ENCODE measurements at places on chromosomes 1 and 21.
A peak's percentile ranks its signal among the peaks of the same experiment; 100 is the strongest.

DNA sequence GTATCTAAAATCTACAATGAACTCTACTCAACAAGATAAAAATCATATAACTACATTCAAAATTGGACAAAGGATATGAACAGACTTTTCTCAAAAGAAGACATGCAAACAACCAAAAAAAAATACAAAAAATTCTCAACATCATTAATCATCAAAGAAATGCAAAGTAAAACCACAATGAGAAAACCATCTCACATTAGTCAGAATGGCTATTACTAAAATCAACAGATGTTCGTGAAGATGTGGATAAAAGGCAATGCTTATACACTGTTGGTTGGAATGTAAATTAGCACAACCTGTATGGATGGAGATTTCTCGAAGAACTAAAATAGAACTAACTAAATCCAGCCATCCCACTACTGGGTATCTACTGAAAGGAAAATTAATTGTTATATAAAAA, 1080.8 kb downstream of the AMY1C start:
- no peak for DNase-seq

GRCh38 chr1:37549341-37549740, 4.8 kb downstream of the SNIP1 start:
- DNase-seq = no peak

DNA sequence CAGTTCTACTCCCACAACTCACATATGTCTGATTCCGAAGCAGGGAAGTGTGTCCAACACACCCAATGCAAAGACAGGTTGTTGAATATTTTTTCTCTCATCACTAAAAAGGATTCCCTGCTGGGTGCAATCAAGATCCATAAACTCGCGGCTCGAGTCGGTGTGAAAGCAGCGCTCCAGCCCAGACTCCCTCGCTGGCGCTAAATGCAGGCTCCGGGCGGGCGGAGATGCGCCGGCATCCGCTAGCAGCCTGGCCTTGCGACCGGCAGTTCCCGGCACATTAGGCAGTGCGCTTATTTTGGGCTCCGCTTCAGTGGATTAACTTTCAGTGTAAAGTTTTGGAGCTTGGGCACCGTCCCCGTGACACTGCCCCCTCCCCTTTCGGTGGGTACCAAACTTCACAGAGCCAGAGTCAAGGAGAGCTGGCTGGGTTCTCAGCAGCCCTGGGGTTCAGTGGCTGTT, 87.7 kb upstream of the POU3F1 start:
- no peak for DNase-seq

DNA sequence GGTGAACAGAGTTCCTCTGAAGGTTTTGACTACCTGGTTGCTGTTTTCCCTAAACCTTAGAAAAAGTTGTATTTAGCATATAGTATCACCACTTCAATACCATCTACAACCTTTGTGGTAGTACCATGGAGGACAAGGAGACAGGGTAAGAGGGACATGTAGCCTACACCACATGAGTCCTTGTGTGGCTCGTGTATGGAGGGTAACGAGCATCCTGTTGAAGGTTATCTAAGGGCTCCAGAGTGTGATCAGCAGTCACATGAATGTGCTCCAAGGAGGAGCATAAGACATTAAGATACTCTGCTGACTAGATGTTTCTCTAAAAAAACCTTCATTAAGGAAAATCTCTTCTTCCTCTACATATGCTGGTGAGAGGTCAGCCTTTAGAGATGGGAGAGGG, 67.3 kb downstream of the VCAM1 start:
- no peak for DNase-seq

- DNase-seq = no peak
Observed at GRCh38 chr1:233015965-233016364, 65.6 kb downstream of the NTPCR start.

- no peak for DNase-seq
Observed at GRCh38 chr21:42149656-42150473, 69.1 kb upstream of the ABCG1 start.

- DNase-seq = no peak
Observed at GRCh38 chr1:157110003-157110402, 10.4 kb upstream of the ETV3L start.

DNA sequence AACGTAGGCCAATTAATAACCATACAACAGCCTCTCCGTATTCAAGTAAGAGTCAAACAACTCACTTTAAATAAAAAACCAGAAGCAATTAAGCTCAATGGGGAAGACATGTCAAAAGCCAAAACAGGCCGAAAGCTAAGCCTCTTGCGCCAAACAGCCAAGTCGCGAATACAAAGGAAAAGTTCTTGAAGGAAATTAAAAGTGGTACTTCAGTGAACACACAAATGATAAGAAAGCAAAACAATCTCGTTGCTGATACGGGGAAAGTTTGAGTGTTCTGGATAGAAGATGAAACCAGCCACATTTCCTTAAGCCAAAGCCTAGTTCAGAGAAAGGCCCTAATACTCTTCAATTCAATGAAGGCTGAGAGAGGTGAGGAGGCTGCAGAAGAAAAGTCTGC, 53.4 kb downstream of the SIPA1L2 start:
- DNase-seq = no peak

DNA sequence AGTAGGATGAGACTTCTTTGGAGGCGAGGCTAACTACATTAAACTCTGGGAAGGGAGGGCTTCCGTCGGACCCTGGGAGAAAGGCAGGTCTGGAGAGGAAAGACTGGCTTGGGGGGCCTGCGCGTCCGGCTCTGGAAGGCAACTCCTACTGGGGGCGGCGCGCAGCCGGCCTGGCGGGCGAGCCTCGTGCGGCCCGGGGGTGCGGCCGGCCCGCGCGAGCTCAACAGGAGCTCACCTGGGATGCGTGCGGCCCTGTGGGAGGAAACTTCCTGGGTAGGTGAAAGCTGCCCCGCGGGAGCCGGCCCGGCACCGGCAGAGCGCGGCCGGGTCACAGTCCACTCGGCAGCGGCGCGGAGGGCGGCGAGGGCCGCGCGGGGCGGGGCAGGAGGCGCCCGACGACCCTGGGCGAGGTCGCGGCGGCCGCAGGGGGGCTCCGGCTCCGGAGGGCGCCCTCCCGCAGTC, 449 bp downstream of the EPS15 start:
- DNase-seq = peak; percentile 70

GRCh38 chr1:175944591-175944990, 201.2 kb upstream of the TNR start:
- DNase-seq = no peak

DNA sequence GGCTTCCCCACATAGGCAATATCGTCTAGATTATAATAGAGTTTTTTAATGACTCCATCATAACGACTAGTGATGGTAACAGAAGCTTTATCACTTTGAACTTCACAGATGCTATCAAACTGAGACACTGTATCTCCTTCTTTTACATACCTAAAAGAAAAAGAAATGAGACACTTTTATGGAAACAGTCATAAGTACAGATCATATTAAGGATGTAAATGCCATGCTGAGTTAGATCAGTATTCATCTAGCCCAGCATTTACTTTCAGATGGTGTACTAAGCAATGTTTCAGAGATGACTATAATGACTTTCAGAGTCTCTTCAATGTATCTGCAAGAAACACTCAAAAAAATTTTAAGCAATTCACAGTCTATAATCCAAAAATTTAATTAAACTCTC, 18.9 kb downstream of the DBT start:
- no peak for DNase-seq

- no peak for DNase-seq
Observed at GRCh38 chr1:109369167-109369746, 28.5 kb downstream of the SORT1 start.

GRCh38 chr1:32989160-32990050, 24.8 kb upstream of the RNF19B start:
- DNase-seq = peak; percentile 98

DNA sequence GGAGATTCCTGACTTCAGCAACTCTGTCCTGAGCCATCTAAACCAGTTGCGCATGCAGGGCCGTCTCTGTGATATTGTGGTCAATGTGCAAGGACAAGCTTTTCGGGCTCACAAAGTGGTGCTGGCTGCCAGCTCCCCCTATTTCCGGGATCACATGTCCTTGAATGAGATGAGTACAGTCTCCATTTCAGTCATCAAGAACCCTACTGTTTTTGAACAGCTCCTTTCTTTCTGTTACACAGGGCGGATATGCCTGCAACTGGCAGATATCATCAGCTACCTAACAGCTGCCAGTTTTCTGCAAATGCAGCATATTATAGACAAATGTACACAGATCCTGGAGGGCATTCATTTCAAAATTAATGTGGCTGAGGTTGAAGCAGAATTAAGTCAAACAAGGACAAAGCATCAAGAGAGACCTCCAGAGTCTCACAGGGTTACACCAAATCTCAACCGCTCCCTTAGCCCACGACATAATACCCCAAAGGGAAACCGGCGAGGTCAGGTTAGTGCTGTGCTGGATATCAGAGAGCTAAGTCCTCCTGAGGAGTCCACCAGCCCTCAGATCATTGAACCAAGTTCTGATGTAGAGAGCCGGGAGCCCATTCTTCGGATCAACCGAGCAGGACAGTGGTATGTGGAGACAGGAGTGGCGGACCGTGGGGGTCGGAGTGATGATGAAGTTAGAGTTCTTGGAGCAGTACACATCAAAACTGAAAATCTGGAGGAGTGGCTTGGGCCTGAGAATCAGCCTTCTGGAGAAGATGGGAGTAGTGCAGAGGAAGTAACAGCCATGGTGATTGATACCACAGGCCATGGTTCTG, 2.3 kb downstream of the ZBTB37 start:
- no peak for DNase-seq

GRCh38 chr1:237011432-237011831, 7.2 kb upstream of the MT1HL1 start:
- DNase-seq = no peak

GRCh38 chr1:213070406-213070805, 19.4 kb downstream of the RPS6KC1 start:
- peak; percentile 72 for DNase-seq

DNA sequence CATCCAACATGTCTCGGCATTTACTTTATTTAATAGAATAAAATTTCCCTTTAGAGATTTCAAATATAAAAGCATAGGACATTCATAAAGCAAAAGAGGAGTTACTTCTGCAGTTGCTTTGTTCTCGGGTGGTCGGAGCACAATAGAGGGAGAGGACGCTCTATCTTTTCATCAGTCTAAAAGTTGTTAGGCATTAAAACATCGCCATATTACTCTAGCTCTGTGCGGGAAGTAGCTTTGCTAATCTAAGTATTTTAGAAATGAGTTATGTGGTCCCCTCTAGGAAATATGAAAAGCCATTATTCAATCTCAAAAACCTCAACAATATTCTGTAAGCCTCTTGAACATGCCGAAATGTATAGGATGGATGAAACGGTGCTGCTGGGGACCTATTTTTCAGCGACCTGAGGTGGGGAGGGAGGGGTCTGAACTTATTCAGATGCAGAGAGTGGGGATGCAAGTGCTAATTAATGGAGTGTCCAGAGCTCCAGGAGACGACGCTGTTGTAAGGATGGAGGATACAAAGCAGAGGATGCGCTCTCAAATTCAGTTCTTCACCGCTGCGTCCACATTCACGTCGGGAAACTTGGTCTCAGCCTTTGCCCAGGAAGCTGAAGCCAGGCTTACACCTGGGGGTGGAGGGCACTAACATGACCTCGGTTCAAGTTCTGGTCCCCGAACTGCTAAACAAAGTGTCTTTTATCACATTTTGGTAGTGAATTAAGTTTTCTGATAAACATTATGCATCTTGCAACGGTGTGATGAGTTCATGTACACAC, 6.3 kb downstream of the CDKN2C start:
- DNase-seq = no peak

DNA sequence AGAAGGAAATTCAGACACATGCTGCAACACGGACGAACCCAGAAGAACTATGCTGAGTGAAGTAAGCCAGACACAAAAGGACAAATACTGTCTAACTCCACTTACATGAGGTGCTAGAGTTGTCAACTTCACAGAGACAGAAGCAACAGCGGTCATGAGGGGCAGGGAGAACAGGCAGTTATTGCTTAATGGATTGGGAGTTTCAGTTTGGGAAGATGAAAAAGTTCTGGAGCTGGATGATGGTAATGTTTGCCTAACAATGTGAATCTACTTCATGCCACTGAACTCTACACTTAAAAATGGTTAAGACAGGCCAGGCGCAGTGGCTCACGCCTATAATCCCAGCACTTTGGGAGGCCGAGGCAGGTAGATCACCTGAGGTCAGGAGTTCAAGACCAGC, 12.1 kb downstream of the PARP1 start:
- no peak for DNase-seq

- no peak for DNase-seq
Observed at GRCh38 chr1:68490046-68490651, 6.7 kb downstream of the DEPDC1 start.

- DNase-seq = peak; percentile 75
Observed at GRCh38 chr1:118136187-118136941, 48.7 kb downstream of the SPAG17 start.

DNA sequence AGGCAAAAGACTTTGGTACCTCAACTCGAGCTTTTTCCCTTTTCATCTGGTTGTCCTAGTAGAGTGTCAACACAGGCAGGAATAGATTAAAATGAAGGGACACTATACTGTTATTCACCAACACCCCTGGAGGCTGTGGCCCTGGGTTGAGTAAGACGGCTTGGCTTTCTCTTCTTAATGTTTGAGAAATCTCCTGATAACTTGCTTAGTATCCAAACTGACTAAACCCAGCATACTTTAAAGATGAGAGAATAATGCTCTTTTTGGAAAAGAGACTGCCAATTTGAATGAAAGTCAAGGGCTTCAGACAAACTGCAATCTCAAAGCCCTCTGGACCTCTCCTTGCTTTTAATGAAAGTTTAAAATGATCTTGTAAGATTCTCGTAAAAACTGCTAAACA, 2.6 kb upstream of the SLC30A1 start:
- DNase-seq = peak; percentile 40

DNA sequence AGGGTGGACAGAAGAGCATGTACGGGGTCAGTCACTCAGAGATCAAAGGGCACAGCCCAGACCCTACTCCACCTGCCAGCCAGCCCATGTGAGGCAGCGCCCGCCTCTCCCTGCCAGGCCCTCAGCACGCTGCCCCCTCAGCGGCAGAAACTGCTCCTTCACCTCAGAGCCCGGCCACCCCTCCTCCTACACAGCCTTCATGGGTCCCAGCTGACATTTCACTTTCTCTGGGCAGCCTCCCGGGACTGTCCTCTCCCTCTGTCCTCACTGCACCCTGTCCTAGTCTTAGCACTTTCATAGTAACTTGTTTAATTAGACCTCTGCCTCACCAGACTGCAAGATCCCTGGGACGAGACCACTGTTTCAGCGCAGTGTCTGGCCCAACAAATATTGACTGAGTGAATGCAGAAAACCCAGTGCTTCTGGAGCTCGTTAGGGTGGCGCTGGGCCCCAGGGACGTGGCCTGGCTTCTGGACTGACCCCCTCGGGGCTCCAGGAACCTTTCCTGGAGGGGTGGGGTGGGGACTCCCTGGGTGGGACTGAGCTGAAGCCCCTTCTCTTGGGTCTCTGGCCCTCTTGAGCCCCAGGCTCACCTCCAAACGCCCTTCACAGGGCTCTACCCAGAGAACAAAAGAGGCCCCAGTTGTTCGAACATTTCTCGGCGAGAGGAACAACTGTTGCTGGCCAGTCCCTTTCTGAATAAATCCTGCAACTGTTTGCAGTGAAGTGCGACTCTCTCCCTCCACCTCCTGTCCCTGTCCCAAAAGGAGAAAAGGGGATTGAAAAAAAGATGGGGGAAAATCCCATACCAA, 114.9 kb downstream of the CASZ1 start:
- DNase-seq = no peak

All from MCF 10A (cell line).